H1 (cell line): ENCODE measurements at places on chromosomes 13 and 19. TPM values are rescaled to one million over a fixed set of nuclear protein-coding genes. Genes with fewer than 3 reads are reported as not detected.

DNA sequence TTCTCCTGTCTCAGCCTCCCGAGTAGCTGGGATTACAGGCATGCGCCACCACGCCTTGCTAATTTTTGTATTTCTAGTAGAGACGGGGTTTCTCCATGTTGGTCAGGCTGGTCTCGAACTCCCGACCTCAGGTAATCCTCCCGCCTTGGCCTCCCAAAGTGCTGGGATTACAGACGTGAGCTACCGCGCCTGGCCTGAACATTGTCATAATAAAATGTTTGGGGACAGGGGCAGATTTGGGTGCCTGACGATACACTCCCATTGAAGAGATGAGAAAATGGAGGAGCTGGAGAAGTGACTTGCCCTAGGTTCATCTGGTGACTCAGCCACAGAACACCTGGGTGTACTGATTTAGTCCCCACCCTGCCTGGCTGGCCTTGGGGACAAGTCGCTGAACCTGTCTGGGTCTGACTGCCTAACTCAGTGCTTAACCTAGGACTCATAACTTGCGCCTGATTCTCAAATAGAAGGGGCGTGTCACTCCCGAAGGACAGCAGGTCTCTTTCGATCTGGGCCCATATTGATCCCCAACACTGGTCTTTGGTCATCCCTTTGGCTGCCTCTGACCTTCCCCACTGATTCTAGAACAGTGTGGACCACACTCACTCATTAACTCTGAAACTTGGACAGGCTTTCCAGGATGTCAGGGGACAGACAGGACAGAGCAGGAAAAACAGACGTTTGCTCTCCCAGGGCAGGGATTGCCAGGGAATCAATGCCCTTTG, 7.6 kb upstream of the BICRA start:
- no peak for DNase-seq
- no peaks in the 10 kb centered on the region for H3K36me3 ChIP-seq
- H3K27me3 ChIP-seq = no peaks in the 10 kb centered on the region
- H3K27ac ChIP-seq = no peak overlapping the region
- no peaks in the 10 kb centered on the region; the same call in none of the 2 replicates for H3K4me1 ChIP-seq
- peak overlapping the region; percentile 71 for H3K4me3 ChIP-seq

GRCh38 chr13:86563308-86563707, 764.1 kb upstream of the SLITRK6 start:
- DNase-seq = no peak
- no peaks in the 10 kb centered on the region for H3K4me1 ChIP-seq
- no peaks in the 10 kb centered on the region for H3K36me3 ChIP-seq
- H3K4me3 ChIP-seq = no peak overlapping the region
- H3K27ac ChIP-seq = no peak overlapping the region

DNA sequence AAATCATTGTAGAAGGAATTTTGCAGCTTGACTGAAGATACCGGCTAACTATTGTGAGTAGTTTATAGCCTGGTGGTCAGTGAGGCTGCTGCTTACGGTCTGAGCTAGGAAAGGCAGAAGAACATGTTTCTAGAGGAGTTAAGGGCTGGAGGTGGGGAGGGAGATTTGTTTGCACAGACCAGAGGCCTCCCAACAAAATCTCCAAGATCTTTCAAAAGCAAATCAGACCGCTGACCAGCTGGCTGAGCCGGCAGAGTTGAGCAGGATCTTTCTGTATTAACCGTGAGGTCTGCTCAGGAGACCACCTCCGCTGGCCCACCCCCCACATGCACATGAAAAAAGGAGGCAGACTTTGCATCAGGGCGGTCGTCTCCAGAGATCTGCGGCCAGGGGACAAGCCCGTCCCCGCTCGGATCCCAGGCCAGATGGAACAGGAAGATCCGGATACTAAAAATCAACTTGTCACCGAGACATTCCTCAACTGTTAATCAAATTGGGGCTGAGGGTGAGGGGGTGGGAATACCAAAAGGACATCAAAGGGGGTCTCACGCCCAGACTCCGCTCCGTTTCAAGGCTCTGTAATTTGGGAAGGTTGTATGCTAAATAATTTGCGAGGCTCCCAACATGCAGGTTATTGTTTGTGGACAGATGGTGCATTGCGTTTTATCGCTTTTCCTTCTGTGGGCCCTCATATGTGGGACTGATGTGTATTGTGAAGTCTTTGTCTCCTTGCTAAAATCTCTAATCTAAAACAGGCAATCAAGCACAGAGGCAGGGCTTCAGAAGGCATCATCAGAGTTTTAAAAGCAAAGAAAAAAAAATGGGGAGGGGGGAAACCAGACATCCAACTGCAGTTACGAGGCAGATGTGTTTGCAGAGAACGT, 319.0 kb downstream of the ZNF536 start:
- peaks cover 9% of the 10 kb centered on the region; the same call in 1 of the 2 replicates for H3K4me1 ChIP-seq
- no peaks in the 10 kb centered on the region for H3K27me3 ChIP-seq
- no peaks in the 10 kb centered on the region for H3K36me3 ChIP-seq
- DNase-seq = no peak
- H3K4me3 ChIP-seq = no peak overlapping the region

- no peaks in the 10 kb centered on the region for H3K4me1 ChIP-seq
- peak overlapping the region; percentile 28; the same call in 1 of the 2 replicates for H3K4me3 ChIP-seq
- no peak overlapping the region for H3K27ac ChIP-seq
- H3K27me3 ChIP-seq = peaks cover 3% of the 10 kb centered on the region; the same call in 1 of the 2 replicates
These were observed 460 bp downstream of the MEDAG start for GRCh38 chr13:30906411-30907051.

- H3K4me3 ChIP-seq = no peak overlapping the region
- no peaks in the 10 kb centered on the region for H3K36me3 ChIP-seq
- DNase-seq = no peak
- H3K4me1 ChIP-seq = no peaks in the 10 kb centered on the region
- no peak overlapping the region for H3K27ac ChIP-seq
- no peaks in the 10 kb centered on the region for H3K27me3 ChIP-seq
These were observed 39.5 kb downstream of the RASL11A start for GRCh38 chr13:27309967-27310598.

DNA sequence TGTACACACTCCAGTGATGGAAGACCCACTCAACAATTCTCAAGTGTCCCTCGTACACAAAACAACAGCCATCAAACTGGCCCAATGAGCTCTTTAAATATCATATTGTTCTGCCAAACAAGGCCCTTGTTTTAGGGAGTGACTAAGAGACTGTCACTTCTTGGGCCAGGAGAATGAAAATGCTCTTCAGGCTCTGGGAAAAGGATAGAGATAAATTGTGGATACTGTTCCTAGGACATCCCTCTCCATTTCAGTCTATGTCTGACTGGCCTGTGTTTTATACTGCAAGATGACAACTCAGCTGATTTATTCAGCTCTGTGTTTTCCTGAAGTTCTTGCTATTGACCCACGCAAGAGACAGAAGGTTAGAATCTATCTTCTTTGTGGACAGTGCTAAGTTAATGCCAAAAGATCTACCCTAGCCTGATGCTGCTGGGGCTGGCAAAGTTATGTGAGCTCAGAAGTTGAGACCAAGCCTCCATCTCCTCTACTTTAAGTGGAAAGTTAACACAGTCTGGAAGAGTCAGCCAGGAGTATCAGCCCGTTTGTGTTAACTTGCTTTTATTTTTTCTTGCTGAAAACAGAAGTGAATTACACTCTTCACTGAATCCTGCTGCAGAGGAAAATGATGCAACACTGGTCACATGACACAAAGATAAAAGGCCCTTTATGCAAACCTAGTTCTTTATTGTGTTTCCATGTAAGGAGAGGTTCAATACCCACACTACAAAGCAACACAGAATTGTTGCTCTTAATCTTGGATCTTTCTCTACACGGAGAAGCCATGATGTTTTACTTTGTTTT, 14.6 kb downstream of the FRY start:
- H3K4me1 ChIP-seq = peaks cover 6% of the 10 kb centered on the region
- no peaks in the 10 kb centered on the region for H3K27me3 ChIP-seq
- H3K27ac ChIP-seq = no peak overlapping the region
- H3K36me3 ChIP-seq = no peaks in the 10 kb centered on the region
- no peak for DNase-seq

GRCh38 chr13:98976941-98977340, 923 bp downstream of the DOCK9 start:
- no peak for DNase-seq
- no peaks in the 10 kb centered on the region for H3K27me3 ChIP-seq
- peaks cover 11% of the 10 kb centered on the region for H3K4me1 ChIP-seq

GRCh38 chr13:107712145-107712860, 503.0 kb downstream of the LIG4 start:
- no peaks in the 10 kb centered on the region for H3K27me3 ChIP-seq
- no peaks in the 10 kb centered on the region for H3K4me1 ChIP-seq
- H3K4me3 ChIP-seq = no peak overlapping the region

DNA sequence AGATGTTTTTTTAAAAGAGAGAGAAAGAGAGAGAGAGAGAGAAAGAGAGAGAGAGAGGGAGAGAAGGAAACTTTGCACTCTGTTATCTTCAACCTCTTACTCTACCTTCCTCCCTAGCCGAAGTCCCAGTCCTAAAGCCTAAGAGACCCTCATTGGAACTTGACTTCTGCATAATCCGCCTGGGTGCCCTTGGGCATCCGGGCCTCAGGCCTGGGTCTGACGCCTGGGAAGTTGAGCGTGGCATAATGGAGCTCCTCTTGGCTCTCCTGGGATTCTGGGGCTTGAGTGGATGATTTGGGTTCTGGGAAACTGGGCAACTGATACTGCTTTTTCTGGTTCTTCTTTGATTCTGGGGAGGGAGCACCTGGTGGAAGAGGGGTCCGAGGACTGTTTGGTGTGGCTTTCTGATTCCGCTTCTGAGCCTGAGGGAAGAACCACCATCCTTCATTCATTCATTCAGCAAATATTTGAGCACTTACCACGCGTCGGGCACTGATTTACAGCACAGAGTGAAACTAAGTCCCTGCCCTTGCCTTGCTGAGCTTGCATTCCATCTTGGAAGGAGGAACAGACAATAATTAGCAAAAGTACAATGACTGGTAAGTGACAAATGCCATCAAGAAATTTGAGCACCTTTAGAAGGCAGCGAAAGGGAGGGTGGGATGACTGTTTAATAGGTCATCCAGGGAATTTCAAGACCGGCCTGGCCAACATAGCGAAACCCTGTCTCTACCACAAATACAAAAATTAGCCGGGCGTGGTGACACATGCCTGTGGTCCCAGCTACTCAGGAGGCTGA, 6.3 kb downstream of the SIGLEC10 start:
- H3K4me3 ChIP-seq = no peak overlapping the region
- H3K27me3 ChIP-seq = no peaks in the 10 kb centered on the region
- no peak overlapping the region for H3K27ac ChIP-seq
- no peak for DNase-seq
- peaks cover 13% of the 10 kb centered on the region for H3K4me1 ChIP-seq
- H3K36me3 ChIP-seq = no peaks in the 10 kb centered on the region

DNA sequence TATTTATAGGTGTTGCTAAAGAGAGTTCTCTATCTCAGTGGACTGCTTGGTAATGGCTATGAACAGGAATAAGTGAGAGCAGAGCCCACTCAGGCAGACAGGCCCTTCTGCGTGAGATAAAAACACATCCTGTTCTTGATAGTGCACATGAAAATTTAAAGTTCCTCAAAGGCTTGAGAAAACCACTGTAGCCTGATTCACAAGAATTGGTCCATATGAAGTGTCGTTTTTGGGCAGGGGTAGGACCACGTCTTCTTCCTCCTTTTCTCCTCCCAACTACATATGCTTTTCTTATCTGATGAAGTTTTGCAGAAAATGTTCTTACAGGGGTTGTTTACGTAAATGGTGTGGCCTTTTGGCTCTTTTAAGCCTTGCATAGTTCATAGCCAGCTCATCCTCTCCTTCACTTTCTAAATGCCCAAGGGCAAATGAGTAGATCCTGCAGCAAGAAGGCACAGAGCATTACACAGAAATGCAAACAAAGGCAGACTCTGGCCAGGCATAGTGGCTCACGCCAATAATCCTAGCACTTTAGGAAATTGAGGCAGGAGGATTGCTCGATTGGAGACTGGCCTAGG, 53.8 kb downstream of the RNF6 start:
- no peak overlapping the region for H3K4me3 ChIP-seq
- H3K27me3 ChIP-seq = no peaks in the 10 kb centered on the region
- no peaks in the 10 kb centered on the region for H3K36me3 ChIP-seq
- H3K27ac ChIP-seq = no peak overlapping the region

- DNase-seq = peak; percentile 43
- peaks cover 2% of the 10 kb centered on the region; the same call in 1 of the 2 replicates for H3K36me3 ChIP-seq
- no peak overlapping the region for H3K27ac ChIP-seq
These were observed 1180.1 kb upstream of the ATXN8OS start for GRCh38 chr13:68927387-68928026.

- no peak for DNase-seq
- no peaks in the 10 kb centered on the region for H3K27me3 ChIP-seq
- H3K36me3 ChIP-seq = no peaks in the 10 kb centered on the region
- no peak overlapping the region for H3K4me3 ChIP-seq
- H3K4me1 ChIP-seq = peaks cover 5% of the 10 kb centered on the region
These were observed 111.3 kb upstream of the MRI1 start for GRCh38 chr19:13652810-13653590.

GRCh38 chr13:51282322-51282721, 57.2 kb upstream of the SERPINE3 start:
- peaks cover 44% of the 10 kb centered on the region for H3K36me3 ChIP-seq
- H3K4me3 ChIP-seq = no peak overlapping the region
- DNase-seq = peak; percentile 28
- peaks cover 2% of the 10 kb centered on the region for H3K4me1 ChIP-seq
- H3K27me3 ChIP-seq = no peaks in the 10 kb centered on the region

GRCh38 chr19:12730064-12730463, 4.4 kb downstream of the TRIR start:
- H3K4me3 ChIP-seq = no peak overlapping the region
- no peaks in the 10 kb centered on the region; the same call in 1 of the 2 replicates for H3K4me1 ChIP-seq
- no peak for DNase-seq
- no peaks in the 10 kb centered on the region for H3K27me3 ChIP-seq
- peaks cover 17% of the 10 kb centered on the region for H3K36me3 ChIP-seq

The CEACAM20 gene
- not detected in 2 replicates for polyA plus RNA-seq

The HSD17B14 gene
- 25.5 and 32.7 TPM in 2 replicates for polyA plus RNA-seq

The MBD3L3 gene
- polyA plus RNA-seq = not detected in 2 replicates

The ERICH4 gene
- not detected in 2 replicates for polyA plus RNA-seq
